DMS79 (cell line): ENCODE measurements at places on chromosomes 2 and 18.

DNA sequence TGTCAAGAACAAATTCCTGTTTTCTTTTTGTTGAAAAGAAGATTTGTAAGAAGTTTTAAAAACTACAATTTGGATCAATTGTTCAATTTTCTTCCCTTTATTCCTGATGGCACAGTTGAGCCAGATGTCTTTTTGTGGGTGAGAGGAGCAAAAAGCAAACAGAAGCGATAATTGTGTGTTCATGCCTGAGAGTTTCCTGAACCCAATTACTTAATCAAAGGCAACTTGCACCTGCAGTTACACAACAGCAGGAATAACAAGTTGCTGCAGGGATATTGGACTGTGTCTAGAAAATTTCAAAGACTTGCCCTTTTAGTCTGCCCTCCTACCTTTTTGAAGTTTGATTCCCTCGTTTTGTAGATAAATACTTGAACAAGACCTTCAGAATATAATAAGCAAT is 383.6 kb downstream of the DSEL start:
- DNase-seq, result peak; percentile 31

DNA sequence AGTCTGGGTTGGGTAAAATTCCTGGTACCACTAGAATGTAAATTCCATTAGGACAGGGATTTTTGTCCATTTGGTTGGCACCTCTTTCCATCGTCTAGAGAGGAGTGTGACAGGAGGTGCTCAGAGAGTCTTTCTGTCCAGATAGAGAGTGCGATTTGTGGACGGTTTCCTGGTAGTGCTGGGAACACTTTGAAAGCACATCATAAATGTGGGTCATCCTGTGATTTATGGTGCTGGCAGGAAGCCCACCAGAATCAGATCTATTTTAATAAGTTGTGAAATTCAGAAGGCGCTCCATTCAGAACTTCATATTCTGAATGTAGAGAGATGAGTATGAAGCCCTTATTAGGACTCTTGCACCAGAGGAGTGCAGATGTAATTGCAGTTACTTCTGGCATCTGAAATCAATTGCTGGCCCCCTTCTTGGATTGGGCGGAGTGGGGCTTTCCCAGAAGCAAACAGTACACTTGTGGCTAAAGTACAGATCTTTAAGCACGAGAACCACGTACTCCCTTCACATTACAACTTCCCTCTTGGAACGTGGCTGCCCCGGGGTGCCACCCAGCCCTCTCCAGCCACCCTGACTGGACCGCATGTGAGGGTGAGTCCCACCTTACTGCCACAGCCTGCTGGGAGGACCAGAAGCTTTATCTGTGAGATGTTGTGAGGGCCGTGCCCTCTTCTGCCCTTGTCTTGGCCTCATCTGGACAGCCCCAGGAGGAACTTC is 243.2 kb downstream of the MYO3B start:
- DNase-seq, result no peak

- DNase-seq, result no peak
Measured at GRCh38 chr2:871175-871727, 79.4 kb upstream of the SNTG2 start.

GRCh38 chr2:43136876-43137275 is 89.5 kb downstream of the ZFP36L2 start:
- DNase-seq, result no peak

- no peak for DNase-seq
Measured at GRCh38 chr2:137161250-137161649, 395.9 kb downstream of the THSD7B start.
